Neuronal stem cell (in vitro differentiated cells): ENCODE measurements at places on chromosomes 7 and 10.
A peak's percentile ranks its signal among the peaks of the same experiment; 100 is the strongest.

DNA sequence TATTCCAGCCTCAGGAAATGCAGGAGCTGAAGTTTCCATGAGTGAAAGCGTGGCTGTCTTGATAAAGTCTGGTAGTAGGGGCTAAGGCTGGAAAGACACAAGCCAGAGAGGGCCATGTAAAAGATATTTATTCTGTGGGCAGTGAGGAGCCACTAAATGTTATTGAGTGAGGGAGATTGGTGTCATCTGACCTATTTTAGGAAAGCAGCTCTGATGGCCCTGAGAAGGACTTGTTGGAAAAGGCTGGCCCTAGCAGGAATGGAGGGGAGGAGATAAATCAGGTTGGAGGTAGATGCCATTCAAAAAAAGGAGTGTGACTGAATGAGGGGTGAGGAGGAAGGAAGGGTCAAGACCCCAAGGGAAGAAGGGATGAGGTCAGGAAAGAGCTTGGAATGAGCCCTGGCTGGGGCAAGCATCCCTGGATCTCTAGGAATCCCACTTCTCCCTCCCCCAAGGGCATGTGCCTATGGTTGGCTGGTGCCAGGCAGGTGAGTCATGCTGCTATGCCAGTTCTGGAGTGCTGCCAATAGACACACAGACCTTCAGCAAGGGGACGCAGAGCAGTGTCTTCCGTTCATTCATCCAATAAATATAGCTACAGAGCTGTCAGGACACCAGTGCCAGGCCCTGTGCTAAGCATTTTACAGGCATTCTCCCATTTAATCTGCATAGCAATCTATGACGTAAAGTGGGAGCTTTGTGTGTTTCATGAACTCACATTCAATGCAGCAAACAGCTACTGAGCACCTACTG lies 2.0 kb downstream of the ANKRD2 start:
- no peak for DNase-seq

DNA sequence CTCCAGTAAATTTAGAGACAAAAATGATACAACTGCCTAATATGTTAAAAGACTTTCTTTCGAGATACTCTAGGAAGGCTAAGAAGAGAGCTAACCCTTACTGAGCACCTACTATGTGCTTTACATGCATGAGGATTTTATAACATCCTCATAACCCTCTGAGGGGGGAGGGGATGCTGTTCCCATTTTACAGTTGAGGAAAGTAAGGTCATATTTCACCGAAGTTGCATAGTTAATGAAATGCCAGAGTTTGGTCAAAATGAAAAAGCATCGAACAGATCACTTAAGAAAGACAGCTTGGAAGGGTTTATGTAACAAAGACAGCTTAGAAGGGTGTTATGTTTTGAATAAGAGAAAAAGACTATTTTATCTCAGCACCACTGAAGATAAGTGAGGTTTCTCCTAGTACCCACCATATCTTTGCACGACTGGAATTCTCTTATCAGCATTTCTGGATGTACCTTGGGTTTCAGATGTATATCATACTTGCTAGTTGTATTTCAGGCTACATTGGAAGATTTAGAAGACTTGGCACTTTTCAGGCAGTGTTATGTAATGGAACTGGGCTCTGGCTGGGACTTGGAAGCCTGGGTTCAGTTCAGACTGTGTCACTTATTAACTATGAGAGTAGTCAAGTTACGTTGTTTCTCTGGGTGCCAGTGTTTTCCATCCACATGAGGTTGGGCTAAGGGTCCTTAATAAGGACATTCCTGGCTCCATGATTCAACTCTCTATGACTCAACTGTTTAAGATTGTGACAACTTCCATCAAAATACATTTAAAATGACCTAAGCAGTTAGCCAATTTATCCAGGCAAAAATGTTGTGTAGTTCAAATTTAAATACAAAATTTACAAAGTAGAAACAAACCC lies 6.0 kb downstream of the RHOBTB1 start:
- DNase-seq = no peak

DNA sequence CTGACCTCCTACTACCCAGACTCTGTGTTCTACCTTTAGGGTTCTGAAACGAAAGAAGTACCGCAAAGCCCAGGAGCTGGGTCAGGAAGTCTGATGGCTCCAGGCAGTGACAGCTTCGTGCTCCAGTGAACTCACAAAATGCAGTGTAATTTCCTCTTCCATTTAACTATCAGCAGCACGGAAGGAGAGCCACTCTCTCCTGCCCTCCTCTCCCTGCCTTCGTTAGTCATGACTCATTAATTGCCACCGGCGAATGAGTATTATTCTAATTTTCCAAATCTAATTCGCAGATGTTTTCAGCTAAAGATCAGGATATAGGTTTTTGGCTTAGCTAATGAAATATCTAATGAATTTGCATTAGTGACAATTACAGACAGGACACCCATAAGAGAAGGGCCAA lies 1262.0 kb downstream of the TYW1 start:
- no peak for DNase-seq

- no peak for DNase-seq
These were observed 29.8 kb downstream of the CALCR start for GRCh38 chr7:93544691-93545090.

DNA sequence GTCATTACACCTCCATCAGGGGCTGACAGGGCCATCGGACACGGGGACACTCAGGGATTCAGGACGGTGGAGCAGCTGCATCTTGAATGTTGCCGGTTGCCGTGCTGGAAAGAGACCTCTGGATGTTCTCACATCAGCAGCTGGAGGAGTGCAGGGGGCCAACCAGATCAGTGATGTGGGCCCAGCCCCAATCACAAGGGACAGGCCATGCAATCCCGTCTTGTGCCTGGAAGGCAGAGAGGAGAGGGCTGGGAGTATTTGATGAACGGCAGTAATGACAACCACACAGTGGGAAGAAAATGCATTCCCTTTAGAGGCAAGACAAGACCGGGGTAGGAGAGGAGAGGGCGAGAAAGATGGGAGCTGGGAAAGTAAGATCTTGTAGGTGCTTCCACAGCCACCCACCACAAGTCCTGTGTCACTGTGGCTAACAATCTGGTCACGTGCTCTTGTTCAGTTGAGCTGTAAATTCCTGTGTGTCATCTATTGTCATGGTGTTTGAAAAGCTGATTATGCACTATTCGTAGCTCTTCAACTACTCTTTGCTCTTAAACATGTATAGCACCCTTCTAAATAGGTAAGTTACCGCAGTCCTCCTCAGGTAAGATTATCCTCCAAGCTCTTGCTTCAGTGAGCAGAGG lies 85.9 kb upstream of the LEP start:
- DNase-seq = no peak

GRCh38 chr7:34357068-34357467 lies 300.9 kb upstream of the NPSR1 start:
- DNase-seq = no peak

- DNase-seq = no peak
These were observed 188.8 kb downstream of the ZNF438 start for GRCh38 chr10:30842894-30843293.

GRCh38 chr10:91034042-91034441 lies 113.2 kb upstream of the ANKRD1 start:
- DNase-seq = no peak

DNA sequence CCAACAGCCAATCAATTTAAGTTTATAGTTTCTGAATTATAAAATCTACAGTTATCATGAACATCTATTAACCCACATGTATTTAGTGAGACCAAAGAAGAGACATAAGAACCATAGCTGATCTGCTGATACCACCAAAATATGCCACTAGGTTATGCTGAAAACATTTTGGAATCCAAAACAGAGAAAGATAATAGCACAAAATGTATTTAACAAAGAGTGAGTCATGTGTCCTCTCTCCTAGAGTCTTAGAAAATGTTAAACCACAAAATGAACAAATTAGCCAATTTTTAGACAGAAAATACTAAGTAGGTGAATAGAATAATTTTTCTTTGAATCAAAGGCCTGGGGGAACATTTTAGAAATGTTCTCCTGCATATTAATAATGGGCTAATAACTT lies 527.5 kb downstream of the GPAM start:
- DNase-seq = no peak

GRCh38 chr10:11609492-11610093 lies 1.9 kb downstream of the USP6NL start:
- no peak for DNase-seq

GRCh38 chr10:3783316-3783681 lies 1.7 kb downstream of the KLF6 start:
- DNase-seq = no peak

GRCh38 chr10:104235801-104236200 lies 3.6 kb upstream of the CFAP43 start:
- no peak for DNase-seq

- DNase-seq = peak; percentile 41
These were observed 938 bp upstream of the CADPS2 start for GRCh38 chr7:122887198-122887597.

DNA sequence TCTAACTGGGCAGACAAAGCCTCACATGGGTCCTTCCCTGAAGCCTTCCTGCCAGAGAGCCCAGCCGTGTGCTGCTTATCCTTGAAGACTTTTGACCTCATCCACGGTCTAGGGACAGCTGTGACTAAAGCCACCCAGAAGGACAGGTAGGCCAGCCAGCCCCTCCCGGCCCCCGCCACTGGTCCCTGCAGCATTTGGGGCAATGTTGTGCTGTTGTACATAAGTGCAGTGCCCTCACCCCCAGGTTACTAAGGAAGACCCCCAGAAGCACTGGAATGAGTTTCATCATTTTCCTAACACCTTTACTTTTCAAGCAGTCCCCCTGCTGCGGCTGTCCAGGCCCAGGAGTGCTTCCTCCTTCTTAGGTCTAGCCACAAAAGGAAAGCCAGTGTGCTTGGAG lies 43.0 kb downstream of the TMEM209 start:
- DNase-seq = no peak

- no peak for DNase-seq
These were observed 131.7 kb downstream of the TEX36 start for GRCh38 chr10:125551247-125551646.

DNA sequence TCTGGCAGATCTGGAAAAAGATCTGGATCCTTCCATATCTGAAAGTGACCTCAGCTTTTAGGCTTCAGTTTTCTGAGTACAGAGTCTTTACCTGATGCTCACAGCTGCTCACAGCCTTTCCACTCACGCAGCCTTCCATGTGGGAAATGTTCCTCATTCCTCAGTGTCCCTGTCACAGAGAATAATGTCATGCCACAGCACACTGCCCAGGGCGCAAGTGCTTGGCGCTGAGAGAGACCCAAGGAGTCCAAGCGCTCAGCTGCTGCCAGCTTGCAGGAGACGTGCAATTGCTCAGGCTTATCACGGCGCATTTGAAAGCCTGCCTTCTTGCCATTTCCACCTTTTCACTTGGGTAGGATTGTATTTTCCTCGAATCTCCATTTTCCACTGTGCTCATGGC lies 271.9 kb upstream of the MKI67 start:
- DNase-seq = no peak

- no peak for DNase-seq
These were observed 598.3 kb downstream of the SUGCT start for GRCh38 chr7:40733114-40733513.

DNA sequence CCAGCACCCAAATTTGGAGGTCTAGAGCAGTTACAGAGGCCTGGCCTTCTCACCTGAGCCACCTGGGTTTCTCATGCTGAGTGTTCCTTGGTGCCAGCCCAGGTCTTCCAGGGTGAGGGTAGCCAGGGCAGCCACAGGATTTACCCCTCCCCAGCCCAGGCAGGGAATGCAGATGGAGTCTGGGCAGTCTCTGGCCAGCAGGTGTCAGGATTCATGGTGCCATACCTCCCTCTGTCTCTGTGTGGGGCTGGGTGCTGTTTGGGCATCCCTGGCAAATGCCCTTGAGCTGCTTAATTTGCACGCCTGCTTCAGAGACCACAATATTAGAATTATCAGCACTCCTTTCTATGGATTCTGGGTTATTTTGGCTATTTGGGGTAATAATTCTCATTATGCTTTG lies 246.7 kb downstream of the GFRA1 start:
- no peak for DNase-seq

- no peak for DNase-seq
These were observed 44.7 kb downstream of the MYO3A start for GRCh38 chr10:25978771-25979170.

GRCh38 chr7:13846386-13846785 lies 143.1 kb downstream of the ETV1 start:
- DNase-seq = no peak

- DNase-seq = no peak
These were observed 143.8 kb downstream of the TEX36 start for GRCh38 chr10:125538947-125539731.

GRCh38 chr10:3775696-3776551 lies 9.1 kb downstream of the KLF6 start:
- DNase-seq = no peak

DNA sequence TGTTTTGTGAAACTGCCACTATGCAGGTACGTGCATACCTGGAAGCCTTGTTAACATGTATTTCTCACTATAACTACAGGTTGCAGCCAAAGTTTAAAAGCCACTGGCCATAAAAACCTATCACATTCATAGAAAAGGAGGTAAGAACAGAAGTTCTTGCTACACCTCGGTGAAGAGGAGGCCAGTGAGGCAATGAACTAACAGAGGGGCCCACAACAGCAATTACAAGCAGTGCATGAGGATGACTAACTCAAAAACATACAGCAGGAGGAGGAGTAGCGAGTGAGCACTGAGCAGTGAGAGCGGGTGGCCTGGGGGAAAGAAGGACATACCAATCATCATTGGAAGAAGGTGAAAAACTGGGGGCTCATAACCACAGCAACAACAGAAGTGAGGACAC lies 51.6 kb downstream of the NUDCD3 start:
- DNase-seq = no peak

DNA sequence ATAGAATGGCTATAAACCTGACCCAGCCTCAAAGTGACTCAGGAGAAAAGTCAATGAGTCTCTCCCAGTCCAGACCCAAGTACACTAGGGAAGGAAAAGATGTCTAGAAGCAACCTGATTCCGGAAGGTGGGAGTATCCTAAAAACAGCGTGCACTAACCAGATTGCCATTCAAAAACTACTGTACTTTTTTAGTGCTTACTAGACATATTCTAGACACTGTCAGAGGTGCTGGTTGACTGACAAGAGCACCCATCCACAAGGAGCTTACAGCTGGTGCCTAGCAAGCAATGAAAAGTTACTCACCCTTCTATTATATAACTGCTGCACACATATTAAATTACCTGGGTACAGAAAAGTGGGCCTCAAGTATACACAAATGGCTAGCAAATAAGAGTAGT lies 81.0 kb downstream of the SIRT1 start:
- no peak for DNase-seq

GRCh38 chr7:6153646-6154541 lies 118.5 kb downstream of the CYTH3 start:
- DNase-seq = no peak

- DNase-seq = no peak
These were observed 78.4 kb downstream of the CTBP2 start for GRCh38 chr10:125081931-125082330.

- peak; percentile 48 for DNase-seq
These were observed 129.3 kb downstream of the GLI3 start for GRCh38 chr7:42107484-42108240.

DNA sequence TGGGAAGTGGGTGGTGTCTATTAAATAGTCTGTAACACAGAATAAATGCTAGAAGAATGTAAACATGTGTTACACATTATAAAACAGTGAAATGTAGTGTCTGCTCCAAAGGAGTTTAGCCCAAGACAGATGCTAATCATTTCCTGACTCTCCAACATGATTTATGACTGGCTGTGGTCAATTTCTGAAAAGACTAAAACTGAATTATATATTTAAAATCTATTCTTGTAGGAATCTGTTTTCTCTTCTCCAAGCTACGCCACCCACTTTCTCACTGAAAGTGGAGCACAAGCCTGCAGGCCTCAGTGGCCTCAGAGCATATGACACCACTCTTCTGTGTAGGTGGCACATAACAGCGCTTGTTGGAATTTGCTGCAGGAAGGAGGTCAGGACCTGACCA lies 44.4 kb downstream of the CTTNBP2 start:
- DNase-seq = no peak
